IPS-NIHi11 (cell line): ENCODE measurements at places on chromosomes 3 and 15.

GRCh38 chr3:45646051-45646585, 43.1 kb upstream of the SACM1L start:
- no peak for DNase-seq

- DNase-seq: no peak
Measured at GRCh38 chr3:79586232-79586631, 181.6 kb downstream of the ROBO1 start.

- no peak for DNase-seq
Measured at GRCh38 chr3:133505813-133506212, 67.7 kb upstream of the CDV3 start.

- DNase-seq: no peak
Measured at GRCh38 chr3:171326717-171327440, 133.3 kb downstream of the TNIK start.

DNA sequence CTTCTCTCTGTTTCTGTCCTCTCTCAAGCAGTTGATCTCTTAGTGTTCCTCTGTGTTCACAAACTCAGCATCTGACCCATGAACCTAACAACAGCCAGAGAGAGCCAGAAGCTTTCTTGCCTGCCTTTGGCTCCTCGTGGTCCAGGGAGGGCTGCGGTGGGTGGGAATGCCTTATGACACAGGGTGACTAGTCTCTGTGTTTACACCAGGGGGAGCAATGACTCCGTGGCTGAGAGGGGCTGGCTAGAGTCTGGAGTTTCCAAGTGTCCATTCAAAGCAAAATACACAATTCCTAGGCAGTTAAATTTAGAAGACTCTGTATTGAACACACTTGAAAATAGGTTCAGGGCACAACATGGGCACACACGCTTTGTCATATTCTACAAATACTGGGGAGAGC, 370.0 kb upstream of the FRG2C start:
- peak; percentile 63 for DNase-seq

DNA sequence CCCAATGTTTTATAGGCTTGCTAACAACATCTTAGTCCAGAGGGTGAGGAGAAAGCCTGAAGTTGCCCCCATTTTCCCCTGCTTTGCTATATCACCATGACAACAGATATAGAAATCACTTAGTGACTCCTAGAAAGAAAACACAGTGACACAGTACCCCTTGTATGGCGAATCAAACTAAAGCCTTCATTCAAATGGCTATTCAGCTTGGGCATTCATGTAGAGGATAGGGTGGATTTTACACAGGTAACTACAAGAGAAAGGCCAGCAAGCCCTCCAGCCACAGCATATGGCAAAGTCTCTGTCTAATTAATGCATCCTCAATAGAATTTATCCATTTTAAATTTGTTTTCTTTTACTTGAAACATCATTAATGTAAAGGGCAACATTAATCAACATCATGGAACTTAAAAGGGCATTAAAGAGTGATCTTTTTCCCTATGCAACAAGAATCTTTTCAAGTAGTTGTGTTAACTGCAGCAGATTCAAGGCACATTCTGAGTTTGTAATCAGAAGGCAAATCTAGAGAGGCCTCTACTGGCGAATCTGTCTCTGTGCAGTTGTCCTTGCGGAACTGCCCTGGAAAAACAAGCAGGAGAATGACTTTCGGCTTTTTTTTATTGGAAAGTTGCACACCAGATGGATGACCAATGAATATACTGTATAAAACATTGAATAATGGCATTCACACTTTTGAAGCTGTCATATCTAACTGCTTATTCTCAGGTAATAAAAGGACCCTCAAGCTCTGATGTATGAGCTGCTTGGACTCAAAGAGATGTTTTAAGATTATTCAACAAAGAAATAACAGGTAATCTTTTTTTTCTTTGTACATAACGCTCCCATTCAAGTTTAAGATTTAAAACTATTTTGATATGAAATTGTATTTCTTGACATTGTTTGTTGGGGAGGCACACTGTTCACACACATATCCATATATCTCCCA, 621.7 kb upstream of the AGTR1 start:
- peak; percentile 29 for DNase-seq

DNA sequence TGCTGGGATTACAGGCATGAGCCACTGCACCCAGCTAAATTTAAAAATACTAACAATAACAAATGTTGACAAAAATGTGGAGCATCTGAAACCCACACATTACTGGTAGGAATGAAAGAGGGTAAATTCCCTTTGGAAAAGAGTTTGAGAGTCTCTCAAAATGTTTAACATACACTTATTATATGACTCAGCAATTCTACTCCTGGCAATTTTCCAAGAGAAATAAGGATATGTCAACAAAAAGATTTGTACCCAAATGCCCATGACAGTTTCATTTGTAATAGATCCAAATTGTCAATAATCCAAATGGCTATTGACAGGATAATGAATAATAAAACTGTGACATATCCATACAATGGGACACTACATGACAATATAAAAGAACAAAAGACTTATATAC, 9.0 kb downstream of the HCLS1 start:
- DNase-seq: no peak

DNA sequence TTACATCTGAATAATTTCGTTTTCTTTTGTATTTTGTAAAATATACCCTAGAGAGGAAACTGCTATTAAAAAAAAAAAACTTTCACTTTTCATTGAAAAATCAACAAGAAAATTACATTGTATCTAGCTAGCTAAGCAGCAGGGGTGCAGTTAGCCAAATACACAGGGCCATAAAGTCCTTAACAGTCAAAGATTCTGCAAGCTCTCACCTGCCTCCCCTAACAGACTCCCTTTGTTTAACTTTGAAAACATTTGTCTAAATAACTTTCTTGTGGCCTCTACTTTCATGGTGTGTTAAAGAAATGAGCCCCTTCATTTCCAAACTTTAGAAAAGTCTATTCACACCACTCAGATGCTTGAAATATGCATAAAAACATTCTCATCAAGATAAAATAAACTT, 23.3 kb downstream of the CBLB start:
- DNase-seq: no peak

DNA sequence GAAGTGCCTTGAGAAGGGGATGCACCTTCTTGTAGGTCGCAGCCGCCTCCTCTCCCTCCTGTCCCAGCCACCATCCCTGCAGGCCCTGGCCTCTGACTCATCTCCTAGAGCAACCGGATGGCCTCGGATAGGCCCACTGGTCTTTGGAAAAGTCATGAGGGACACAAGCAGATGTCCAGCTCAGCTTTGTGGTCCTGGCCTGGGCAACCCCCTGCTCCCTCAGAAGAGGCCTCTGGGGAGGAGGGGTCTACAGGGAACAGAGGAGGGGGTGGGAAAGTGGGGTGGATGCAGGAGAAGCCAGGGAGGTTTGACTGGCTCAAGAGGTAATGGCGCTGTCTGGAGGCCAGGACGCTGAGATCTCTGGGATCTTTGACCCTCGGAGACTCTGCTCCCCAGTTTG, 259.2 kb upstream of the TLE3 start:
- DNase-seq: no peak

- no peak for DNase-seq
Measured at GRCh38 chr3:178382449-178383061, 153.7 kb upstream of the KCNMB2 start.

- DNase-seq: no peak
Measured at GRCh38 chr3:126338790-126339288, 18.4 kb downstream of the KLF15 start.

- no peak for DNase-seq
Measured at GRCh38 chr3:64650096-64650622, 37.6 kb downstream of the ADAMTS9 start.

DNA sequence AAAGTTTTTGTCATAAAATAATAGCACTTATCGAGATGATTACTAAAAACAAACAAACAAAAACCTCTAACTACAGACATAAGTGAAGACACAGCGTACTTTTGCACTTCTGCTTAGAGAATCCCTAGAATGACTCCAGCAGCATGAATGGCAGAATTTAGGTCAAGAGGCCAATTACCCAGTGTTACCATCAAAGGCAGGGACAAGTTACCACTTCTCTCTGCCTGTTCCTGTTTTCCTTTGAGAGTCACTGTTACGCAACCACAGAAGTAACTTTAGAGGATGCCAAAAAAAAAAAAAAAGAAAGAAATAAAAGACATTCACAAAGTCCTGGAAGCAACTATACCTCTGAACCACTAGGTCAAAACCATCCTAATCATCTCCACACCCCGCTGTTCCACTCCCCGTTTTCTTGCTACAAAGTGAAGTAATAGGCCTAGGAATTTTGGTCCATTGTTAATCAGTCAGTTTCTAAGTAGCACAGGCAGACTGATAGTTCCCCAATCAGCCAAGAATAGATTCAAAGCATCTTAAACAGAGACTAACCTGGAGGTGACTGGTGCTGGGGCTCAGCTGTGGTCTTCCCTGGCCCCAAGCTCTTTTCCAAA, 41.9 kb downstream of the FMN1 start:
- DNase-seq: no peak

DNA sequence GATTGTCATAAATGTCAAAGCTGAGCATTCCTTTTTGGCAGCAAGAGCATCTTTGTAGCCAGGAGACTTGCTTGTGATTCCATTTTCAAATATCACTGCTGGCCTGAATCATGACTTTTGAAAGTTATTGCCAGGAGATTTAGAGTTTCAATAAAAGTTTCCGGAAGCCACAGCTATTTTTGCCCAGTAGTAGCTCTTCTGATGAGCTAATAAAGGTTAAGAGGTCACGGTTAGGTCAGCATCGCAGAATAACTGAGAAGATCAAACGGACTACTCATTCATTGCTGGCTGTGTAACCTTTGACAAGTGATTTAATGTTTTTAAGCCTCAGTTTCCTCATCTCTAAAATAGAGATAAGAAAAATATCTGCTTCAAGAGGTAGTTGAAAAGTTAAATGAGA, 105.1 kb upstream of the ETV5 start:
- no peak for DNase-seq

DNA sequence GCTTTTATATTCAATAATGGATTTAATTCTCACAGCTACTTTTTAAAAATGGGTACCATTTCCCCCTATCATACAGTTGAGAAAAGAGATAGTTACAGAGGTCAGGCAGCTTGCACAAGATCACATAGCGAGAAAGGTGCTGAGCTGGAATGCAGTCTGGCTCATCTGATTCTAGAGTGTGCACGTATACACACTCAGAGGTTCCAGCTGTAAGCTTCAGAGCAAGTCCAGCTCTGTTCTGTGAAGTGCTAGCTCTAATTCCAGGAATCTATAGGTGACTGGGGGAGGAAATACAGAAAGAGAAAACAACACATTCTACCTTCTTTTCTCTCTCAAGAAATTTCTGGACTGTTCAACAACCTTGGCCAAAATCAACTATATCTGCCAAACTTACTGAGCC, 318.7 kb downstream of the FOXP1 start:
- DNase-seq: no peak

DNA sequence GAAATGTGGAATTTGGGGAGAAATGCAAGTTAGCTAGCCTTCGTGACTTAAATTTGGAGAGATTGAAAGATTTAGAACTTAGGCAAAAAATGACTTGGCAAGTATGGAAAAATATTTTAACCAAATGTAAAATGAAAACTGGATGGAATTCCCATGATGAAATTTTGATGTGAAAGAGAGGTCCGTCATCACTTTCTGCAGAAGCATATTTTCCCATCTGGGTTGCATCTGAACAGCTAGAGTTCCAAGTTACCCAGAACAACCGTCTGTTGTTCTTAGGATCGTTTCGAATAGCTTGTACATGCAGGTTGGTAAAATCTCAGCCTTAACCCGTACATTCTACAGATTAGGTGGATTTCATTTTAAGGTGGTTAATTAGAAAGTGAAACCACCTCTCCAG, 136.3 kb downstream of the GHSR start:
- no peak for DNase-seq

DNA sequence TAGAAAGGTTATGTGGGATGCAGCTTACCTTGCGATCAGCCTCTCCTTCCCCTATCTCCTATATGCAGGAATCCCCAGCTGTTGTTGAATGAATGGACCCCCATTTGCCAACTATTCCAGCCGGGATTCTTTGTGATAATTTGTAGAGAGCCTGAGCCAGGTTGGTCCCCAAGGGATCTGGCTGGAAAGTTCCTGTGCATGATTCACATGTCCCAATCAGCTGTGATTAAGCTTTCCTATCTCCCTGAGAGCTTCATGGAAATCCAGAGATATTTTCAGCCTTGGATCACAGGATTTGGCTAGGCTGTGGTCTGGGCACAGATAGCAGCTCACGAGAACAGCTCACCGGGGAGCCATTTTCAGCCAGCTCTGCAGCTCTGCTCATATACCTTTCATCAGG, 76.7 kb downstream of the ARNT2 start:
- no peak for DNase-seq

DNA sequence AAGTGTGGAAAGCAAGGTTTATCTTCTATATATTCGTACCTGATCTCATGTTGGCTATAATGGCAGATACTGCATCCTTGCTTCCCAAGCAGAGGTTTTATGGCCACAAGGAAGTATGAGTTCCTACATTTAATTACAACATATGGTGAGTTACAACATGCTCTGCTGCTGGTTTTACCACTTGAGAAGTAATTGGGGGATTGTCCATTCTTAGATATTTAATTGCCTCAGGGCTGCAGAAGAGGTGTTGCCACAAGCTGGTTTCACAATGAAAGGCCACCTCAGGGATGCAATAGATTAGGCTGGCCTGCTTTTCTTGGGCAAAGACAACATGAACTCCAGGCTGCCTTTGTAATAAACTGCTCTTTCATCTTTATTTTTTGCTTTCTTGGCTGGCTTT, 48.6 kb downstream of the RAP2B start:
- DNase-seq: no peak

DNA sequence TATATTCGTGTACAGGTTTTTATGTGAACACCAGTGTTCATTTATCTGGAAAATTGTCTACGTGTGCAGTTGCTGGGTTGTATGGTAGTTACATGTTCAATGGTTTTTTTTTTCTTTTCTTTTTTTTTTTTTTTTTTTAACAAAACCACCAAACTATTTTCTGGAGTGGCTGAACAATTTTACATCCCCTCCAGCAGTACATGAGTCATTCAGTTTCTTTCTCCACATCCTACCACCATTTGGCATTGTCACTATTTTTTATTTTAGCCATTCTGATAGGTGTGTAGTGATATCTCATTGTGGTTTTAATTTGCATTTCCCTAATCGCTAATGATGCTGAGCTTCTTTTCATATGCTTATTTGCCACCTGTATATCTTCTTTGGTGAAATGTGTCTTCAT, 256.3 kb upstream of the EOMES start:
- DNase-seq: no peak

DNA sequence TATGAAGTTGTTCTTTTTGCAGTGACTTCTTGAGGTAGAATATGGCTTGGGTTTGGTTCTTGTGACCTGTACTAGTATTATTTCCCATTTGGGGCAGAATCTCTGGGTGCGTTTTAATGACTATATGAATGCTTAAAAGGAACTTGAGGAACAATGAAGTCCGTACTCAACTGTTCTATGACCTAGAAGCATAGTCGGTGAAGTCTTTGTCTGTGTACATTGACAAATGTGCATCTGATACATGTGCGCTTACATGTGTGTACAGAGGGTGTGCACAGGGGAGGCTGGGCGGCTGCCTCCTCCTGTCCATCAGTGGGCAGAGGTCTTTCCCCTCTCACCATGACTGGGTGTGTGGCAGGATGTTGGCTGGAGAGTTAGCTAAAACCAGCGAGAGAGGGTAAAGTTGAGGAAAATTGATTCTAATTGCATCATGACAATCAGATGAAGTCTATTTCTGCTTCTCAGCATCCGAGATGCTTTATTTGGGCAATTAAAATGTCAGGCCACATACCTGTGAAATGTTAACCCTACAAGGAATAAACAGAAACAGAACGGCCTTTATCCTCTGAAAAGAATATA, 1.0 kb upstream of the NR2F2 start:
- DNase-seq: no peak

GRCh38 chr3:72353236-72354128, 494.8 kb downstream of the SHQ1 start:
- DNase-seq: no peak

GRCh38 chr3:70309591-70309990, 2.8 kb downstream of the MDFIC2 start:
- DNase-seq: no peak
